Stimulated activated CD4-positive, alpha-beta T cell treated with anti-CD3 and anti-CD28 coated beads, Interleukin-2, amount 100 ng/mL, for 4 hours (primary cell): ENCODE measurements at places on chromosomes 12 and 14.

- DNase-seq: no peak
These were observed 499.3 kb upstream of the TMEM132C start for GRCh38 chr12:127767656-127768055.

- no peak for DNase-seq
These were observed 28.8 kb upstream of the CEP83 start for GRCh38 chr12:94488463-94488862.

DNA sequence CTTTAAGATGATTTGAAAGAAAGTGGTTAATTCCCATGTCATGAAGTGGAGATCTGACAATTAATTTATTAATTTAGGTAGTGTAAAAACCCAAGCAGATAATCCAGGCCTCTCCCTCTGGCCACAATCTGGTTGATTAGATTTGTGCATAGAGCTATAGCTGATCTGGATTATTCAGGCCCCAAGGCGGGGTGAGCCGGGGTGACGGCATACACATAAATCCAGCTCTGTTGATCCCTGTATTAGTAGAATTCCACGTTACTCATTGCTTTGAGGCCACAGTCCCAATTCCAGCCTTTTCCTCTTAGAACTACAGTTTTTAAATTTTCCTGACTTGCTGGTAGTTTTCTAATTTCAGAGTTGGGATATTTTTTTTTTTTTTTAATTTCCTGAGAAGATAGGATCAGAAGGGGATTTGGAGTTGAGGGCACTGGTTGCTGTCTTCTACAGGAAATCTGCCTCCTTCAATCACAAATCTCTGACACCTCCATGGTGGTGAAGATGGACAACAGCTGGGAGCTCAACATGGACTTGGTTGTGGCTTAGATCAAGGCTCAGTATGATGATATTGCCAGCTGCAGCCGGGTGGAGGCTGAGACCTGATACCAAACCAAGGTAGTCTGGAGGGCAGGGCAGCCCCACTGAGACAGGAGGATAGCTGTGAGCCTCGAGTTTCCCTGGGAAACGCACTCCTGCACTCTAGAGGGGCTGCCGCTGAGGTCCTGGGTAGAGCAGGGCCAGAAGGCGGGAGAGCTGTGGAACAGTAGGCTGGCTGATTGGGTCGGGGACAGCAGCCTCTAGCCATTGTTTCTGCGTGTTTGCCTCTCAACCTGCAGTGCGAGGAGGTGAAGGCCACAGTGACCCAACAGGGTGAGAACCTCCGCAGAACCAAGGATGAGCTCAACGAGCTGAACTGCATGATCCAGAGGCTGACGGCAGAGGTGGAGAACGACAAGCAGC, 19.4 kb downstream of the KRT85 start:
- no peak for DNase-seq

- DNase-seq: no peak
These were observed 4.9 kb upstream of the GRIP1 start for GRCh38 chr12:66683822-66684221.

DNA sequence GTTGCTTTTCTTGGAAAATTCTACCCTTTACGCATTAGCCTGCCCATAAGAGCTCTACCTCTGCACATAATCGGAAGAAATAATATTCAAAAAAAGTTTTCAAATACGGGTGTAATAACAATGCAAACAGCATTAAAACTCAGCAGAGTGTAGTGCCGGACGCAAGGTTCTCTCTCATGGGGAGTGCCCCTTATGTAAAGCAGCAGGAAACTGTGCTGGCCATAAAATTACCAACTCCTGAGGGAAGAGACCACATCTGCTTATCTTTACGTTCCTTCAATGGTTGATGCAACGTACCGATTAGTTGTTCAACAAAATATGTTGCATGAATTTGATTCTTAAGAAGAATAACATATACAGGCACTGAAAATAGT, 118.7 kb upstream of the TMCC3 start:
- DNase-seq: no peak

- no peak for DNase-seq
These were observed 275.2 kb downstream of the RAD51B start for GRCh38 chr14:68094752-68095151.

GRCh38 chr14:105944632-105945610, 418.5 kb downstream of the TMEM121 start:
- peak; percentile 58 for DNase-seq

- DNase-seq: no peak
These were observed 93.6 kb upstream of the RFLNA start for GRCh38 chr12:124201248-124201647.

DNA sequence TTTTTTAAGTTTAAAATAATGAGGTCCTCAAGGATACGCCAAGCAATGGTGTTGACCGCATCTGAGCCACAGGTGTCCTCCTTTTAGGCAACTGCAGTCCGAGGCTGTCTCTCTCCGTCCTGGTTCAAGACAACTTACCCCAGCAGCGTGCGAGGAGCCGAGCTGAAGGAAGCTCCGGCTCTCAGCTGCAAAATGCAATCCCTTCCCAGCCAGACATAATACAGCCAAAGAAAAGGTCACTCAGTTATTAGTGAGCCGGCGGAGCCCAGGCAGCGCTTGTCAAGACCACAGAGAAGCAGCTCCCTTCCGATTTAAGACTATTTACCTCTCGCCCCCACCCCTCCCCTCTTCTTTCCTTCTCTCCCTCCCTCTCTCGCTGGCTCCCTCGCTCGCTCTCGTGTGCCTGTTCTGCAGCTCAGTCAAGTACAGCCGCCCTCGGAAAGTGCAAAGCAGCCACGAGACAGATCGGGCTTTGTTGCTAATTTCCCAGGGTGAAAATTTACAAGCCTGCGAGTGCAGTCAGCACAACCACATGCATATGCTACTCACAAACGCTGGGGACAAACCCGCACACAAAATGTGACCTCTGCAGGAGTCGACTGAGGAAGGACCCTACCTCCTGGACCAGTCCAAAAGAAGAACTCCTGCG, 363 bp upstream of the LMO3 start:
- no peak for DNase-seq

DNA sequence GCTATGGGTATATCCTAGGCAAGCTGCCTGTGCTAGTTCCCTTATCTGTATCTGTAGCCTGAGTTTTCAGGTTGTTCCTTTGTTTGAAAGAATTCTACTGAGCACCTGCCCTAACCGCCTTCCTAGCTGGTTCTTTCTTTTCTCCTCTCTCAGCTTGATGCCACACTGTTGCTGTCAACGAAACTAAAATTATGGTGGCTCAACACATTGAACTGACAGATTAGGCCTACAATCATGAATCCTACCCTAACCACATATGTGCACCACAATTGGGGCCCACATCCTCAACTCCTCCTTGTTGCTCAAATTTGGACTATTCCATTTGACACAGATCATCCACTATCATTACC, 36.2 kb upstream of the RESF1 start:
- DNase-seq: no peak

- DNase-seq: no peak
These were observed 44.6 kb upstream of the VRK1 start for GRCh38 chr14:96752594-96752993.

DNA sequence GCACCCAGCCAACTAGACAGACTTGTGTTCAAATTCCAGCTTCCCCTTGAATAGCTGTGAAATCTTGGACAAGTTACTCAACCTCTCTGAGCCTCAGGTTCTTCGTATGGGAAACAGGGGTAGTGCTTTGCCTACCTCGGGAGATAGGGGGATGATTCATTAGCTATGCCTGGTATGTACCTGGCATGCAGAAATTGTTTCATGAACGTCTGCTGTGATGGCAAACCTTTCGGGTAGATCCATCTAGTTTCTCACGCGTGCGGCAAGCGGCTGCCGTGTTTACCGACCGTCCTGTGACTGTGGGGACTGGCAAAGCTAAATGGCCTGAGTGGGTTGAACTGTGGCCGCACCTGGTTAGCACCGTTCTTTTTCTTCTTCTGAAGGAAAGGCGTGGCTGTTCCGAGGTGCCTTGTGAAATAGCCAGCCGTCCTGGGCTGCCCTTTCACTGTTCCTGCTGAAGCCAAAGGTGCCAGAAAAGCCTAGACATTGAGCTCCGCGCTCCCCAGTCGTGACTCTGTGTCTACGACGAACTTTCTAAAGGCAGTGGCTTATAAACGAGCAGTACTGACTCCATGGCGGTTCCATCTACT, 40.6 kb upstream of the MED13L start:
- no peak for DNase-seq

DNA sequence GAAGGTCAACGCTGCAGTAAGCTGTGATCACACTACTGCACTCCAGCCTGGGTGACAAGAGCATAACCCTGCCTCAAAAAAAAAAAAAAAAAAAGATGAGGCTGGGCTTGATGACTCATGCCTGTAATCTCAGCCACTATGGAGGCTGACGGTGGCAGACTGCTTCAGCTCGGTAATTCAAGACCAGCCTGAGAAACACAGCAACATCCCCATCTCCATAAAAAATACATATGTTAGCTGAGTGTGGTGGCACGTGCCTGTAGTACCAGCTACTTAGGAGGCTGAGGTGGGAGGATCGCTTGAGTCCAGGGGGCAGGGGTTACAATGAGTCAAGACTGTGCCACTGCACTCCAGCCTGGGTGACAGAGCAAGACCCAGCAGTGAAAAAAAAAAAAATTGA, 50.4 kb downstream of the GXYLT1 start:
- DNase-seq: peak; percentile 2

DNA sequence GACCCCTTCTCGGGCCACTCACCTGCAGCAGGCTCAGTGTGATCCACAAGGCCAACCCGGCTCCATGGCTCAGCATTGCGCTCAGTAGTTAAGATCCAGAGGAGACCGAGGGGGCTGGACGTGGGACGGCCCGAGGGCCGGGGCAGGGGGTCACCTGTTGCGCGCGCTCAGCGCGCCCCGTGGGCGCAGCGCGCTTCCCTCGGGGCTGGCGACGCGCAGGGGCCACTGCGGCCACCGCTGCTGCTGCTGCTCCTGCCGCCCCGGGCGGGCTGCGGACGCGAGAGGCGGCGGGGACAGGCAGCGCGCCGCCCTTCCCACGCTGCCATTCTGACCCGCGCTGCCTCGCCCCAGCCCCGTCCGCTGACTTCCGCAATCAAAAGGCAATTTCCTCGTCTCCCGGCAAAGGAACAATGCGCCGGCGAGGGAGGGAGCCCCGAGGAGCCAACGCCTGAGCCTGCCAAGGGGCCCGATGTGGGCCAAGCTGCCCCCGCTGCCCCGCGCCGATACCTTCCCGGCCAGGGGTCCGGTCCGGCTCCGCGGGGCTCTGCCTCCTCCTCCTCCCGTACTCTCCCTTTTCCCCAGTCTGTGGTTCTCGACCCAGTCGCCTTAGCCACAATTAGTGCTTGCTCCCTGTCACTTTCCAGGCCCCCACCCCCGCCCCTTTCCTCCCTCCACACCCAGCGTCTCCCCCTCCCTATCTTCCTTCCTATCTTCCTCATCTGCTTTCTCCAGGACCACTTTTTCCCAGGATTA, 27.3 kb downstream of the PTPRB start:
- no peak for DNase-seq

GRCh38 chr12:112167031-112167461, 41.7 kb downstream of the TRAFD1 start:
- DNase-seq: no peak

DNA sequence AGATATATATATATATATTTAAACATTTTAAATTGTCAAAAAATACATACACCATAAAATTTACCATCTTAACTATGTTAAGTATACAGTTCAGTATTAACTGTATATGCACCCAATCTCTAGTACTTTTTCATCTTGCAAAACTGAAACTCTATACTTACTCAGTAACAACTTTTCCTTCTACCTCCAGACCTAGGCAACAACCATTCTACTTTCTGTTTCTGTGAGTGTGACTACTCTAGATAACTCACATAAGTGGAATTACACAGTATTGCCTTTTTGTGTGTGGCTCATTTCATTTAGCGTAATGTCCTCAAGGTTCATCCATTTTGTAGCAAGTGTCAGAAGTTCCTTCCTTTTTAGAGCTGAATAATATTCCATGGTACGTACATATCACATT, 8.2 kb downstream of the FAM234B start:
- no peak for DNase-seq
